ENCODE measurements at places on chromosomes 5 and 9. TPM values are rescaled to one million over a fixed set of nuclear protein-coding genes. Genes with fewer than 3 reads are reported as not detected.

- DNase-seq, result no peak
Measured at GRCh38 chr9:87278971-87279733, 218.5 kb upstream of the DAPK1 start.

SPATA24 gene
- not detected for polyA plus RNA-seq

GRCh38 chr5:179382486-179382885, 37.2 kb upstream of the ADAMTS2 start:
- DNase-seq, result no peak

BASP1 gene
- 23.1 TPM for polyA plus RNA-seq

CERCAM gene
- polyA plus RNA-seq, result 112 TPM

DNA sequence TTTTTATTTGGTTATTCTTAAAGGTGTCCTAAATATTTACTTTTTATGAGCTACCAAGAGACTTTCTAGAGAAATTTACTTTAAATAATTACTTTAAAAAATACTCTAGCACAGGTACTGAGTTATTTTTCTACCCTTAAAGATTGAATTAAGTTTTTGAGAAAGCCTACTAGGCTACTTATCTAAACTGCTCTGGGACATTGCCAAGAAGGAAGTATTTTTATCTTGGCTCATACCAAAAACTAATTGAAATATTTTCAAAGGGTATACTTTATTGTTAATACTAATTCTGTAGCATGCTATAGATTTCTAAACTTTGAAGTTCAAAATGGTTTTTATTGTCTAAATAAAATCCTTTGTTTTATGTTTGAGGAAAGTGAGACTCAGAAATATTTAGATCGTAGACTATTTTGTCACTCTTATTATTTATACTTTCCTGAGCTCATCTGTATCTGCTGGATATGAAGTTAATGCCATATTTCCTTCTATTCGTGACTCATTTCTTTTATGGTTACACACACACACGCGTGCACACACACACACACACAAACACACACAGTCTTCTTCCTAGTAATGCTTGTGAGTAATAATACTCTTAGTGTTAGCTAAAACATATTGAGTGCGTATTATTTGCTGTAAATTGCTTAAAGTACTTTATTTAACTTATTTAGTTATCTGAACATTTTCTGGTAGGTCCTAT, 89.5 kb downstream of the MAN2A1 start:
- no peak for DNase-seq

GRCh38 chr9:13845460-13845859, 468.5 kb downstream of the NFIB start:
- no peak for DNase-seq

NAIP gene
- polyA plus RNA-seq, result 9.6 TPM

DNA sequence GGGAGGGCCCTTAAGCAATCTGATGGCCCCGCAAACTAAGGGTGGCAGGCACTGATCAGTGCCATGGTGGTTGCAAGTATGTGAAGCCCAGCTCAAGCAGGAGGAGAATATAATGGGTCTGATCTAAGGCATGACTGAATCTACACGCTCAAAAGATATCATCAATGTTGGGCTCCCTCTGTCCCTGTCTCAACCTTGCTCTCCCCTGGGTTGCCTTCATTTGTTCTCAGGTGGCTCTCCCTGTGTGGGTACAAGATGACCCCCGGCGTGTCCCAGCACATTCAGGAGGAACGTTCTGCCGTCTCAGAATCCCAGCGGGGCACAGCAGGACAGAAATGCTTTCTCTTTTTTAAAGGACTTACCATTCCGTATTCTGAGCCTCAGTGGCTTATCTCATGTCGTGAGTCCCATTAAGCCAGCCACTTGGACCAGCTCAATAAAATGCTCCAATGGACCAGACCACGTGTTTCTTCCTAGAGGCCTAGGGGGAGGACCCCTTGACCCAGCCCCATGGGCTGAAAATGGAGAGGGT, 12.0 kb upstream of the RNF130 start:
- no peak for DNase-seq

RASGEF1C gene
- polyA plus RNA-seq, result 2.8 TPM

BTNL3 gene
- not detected for polyA plus RNA-seq

GRCh38 chr5:176190886-176191755, 47.1 kb upstream of the SIMC1 start:
- DNase-seq, result no peak

CD274 gene
- 1.4 TPM for polyA plus RNA-seq

GRCh38 chr9:93031629-93032430, 26.7 kb upstream of the SUSD3 start:
- peak; percentile 19 for DNase-seq

CCNJL gene
- polyA plus RNA-seq, result 4.8 TPM

- DNase-seq, result no peak
Measured at GRCh38 chr5:128825826-128826225, 139.5 kb upstream of the SLC27A6 start.

GRCh38 chr5:40791715-40792139, 6.4 kb downstream of the PRKAA1 start:
- DNase-seq, result no peak

PCDHA12 gene
- 0.08 TPM for polyA plus RNA-seq

Measured in muscle of arm (tissue), 14 donors.